ENCODE measurements at places on chromosomes 4 and X.

- no peak for DNase-seq
Observed at GRCh38 chrX:47844117-47844516, 7.4 kb downstream of the ZNF81 start.

- DNase-seq: no peak
Observed at GRCh38 chr4:118417325-118417724, 64.5 kb upstream of the PRSS12 start.

- no peak for DNase-seq
Observed at GRCh38 chr4:76756416-76756815, 141.5 kb downstream of the SOWAHB start.

DNA sequence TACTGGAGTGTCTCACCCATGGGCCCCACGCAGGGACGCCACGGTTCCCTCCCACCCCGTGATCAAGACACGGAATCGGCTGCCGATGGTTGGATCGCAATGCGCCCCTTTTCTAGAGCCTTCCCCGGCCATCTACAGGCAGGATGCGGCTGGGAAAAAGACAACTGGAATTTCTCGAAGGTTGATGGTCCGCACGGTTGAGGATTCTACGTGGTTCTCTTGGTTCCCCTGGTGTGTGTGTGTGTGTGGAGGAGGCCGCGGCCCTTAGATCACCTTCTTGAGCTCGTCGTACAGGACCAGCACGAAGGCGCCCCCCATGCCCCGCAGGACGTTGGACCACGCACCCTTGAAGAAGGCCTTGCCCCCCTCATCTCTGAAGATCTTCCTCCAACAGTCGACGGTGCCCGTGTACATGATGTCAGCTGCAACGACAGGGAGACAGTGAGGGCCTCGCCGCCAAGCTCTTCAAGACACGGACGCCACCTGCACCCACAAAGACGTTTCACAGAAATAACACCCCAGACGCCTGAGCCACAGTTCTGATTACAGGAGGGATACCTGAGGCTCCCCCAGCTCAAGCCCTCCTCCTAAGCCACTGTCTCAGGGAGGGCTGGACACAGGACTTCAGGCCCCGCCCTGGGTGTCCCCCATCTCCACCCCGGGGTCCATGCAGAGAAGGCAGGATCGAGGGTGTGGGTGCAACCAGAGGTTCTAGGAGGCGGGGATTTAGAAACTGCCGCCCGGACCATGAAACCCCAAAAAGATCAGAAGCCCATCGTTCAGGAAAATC, 5.4 kb downstream of the SLC25A6 start:
- no peak for DNase-seq

DNA sequence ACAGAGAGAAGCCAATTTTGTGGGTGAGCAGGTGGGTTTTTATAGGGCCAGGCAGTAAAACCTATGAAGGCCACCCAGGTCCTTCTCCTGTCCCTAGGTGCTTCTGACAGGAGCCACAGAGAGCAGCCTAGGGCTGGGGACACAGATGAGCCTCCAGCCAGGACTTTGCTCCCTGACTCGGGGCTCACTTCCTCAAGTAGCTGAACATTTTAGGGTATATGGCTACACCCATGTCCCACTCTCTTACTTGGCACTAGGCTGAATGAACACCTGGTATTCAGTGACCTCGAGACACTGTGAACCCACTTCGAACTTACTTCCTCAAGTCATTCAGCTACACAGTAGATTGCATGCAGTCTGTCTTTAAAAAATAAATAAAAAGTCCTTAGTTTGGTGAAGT, 217.3 kb downstream of the MID1IP1 start:
- no peak for DNase-seq

DNA sequence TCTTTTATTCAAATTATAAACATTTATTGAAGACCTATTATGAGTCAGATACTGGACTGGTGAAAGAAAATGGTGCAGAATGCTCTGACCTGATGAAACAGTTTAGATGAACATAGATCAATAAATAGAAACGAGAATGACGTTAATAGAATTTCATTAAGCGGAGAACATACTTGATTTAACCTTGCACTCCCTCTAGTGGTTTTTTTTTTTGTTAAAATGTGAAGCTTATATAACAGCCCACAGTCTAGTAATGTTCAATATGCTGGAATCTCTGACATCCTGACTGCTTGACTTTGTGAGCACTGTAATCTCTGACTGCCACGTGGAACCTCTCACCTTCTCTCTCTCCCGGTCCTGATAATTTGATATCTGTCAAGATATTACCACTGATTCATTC, 32.3 kb downstream of the HDAC8 start:
- DNase-seq: no peak

GRCh38 chr4:33737726-33738125, 2506.6 kb downstream of the ARAP2 start:
- DNase-seq: no peak

DNA sequence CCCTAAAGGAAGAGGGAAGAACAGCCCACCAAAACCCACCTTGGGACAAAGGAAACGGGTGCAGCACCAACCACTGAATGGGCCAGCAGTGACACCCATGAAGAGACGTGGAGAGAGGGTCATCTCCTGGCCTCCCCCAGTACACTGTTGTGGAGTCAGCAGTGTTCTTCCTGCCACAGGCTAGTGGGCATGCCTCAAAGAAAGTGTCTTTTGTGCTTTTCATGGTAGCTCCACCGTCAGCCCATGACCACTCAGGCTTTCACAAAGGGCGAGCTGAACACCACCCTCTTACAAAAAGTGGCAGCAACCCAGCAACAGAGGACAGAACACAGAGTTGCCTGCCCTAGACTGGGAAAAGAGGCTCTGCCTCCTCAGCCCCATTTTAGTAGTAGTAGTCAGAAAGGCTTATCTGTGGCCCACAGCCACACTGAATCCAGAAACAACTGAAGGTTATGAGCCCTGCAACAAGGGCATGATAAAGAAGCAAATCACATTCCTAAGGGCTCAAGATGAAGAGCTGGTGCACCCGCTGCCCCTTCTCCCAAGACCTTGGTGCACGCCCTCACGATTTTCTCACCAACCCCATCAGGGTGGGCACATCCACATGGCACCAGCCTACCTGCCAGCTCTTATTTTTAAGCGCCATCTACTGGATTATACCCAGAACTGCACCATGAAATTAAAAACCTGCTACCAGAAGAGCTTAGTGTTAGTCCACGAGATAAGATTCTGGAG, 53.1 kb downstream of the RAB28 start:
- DNase-seq: no peak

- DNase-seq: no peak
Observed at GRCh38 chr4:89119836-89120235, 8.5 kb downstream of the TIGD2 start.

DNA sequence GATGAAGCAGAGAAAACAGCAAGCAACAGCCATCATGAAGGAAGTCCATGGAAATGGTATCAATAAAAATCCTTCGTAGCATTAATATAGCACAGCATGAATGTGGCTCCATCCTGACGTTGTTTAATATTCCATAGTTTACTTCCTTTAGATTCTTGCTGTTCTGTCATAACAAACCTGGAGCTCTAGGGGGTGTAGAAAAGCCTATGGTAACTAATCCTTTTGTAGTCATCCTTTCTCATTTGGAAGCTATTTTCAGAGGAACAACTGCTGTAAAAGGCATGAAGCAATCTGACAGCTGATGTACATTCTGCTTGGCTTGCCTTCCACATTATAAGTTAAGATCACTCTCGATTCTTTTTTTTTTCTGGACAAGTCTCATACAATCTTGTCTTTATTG, 914 bp downstream of the MYOZ2 start:
- no peak for DNase-seq

- no peak for DNase-seq
Observed at GRCh38 chr4:30912098-30912714, 192.0 kb downstream of the PCDH7 start.

Data from cardiac septum (tissue), 1 donor.